Activated gamma-delta T cell treated with anti-CD3 and anti-CD28 coated beads, Interleukin-2, amount 50 U/mL, for 16 hours (primary cell): ENCODE measurements at places on chromosomes 4 and X.

DNA sequence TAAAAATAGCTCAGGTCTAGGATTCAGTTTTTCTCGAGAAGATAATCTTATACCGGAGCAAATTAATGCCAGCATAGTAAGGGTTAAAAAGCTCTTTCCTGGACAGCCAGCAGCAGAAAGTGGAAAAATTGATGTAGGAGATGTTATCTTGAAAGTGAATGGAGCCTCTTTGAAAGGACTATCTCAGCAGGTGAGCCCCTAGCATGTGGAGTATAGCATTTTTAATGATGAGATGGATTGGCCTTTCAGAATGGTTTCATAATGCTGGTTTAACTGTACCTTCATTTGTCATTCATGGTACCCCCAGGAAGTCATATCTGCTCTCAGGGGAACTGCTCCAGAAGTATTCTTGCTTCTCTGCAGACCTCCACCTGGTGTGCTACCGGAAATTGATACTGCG lies 79.4 kb downstream of the SLC10A6 start:
- DNase-seq = no peak

GRCh38 chrX:67604979-67605703 lies 61.3 kb downstream of the AR start:
- no peak for DNase-seq

GRCh38 chr4:166972071-166972470 lies 262.2 kb downstream of the SPOCK3 start:
- no peak for DNase-seq

- DNase-seq = no peak
Measured at GRCh38 chrX:121122332-121122731, 74.9 kb downstream of the GLUD2 start.

- no peak for DNase-seq
Measured at GRCh38 chr4:78937837-78938236, 1.4 kb downstream of the PAQR3 start.

DNA sequence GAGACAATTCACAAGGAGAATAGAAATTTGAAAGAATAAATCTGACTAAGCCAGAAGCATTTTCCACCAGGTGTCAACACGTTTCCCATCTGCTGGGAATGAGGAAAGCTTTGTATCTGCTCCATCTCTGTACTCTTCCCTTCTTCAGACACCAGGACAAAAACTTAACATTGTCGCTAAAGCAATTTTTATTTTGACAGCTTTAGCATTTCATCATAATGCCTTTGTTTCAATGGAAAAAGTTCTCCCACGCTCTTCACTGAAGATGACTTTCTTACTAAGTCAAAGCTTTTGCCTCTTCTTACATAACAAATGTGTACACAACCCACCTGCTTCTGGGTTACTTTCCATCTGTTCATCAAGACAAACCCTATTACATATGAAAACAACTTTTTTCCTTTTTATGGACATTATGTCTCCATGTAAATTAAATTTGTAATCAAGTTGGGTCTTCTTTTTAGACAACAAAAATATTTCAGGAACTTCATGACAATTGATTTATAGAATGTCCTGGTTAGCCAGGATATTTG lies 141.7 kb upstream of the GUCY1A1 start:
- no peak for DNase-seq

DNA sequence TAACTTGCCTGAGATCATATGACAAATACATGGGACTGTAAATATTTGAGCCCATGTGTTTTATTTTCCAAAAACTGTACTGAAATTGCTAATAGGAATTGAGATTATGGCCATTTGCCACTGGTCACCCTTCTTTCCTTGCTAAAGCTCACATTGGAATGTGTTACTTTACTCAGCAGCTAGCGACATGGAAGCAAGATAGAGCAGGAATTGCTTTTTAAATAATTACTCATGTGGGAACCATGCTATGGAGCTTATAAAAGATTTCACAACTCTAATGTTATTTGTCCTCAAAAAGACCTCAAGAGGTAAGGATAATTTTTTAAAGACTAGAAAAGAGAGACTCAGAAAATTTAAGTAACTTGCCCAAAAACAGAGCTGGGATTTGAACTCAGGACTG lies 48.8 kb upstream of the AFAP1 start:
- no peak for DNase-seq

GRCh38 chrX:66053414-66053813 lies 13.5 kb upstream of the VSIG4 start:
- no peak for DNase-seq

DNA sequence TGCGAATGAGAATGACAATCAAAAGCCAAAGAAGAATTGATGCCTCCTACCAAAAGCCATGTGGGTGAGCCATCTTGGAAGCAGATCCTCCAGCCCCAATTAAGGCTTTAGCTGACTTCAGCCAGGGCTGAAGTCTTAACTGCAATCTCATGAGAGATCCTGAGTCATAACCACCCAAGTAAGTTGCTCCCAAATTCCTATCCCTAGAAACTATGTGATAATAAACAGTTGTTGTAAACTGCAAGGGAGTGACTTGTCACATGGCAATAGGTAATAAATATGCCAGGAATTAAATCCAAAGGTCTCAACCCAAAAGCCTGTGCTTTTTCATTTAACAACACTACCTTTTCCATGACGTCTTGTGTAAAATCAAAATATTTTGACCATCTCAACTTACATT lies 154.2 kb upstream of the TBL1X start:
- no peak for DNase-seq

GRCh38 chr4:175054980-175055379 lies 136.8 kb downstream of the ADAM29 start:
- no peak for DNase-seq

DNA sequence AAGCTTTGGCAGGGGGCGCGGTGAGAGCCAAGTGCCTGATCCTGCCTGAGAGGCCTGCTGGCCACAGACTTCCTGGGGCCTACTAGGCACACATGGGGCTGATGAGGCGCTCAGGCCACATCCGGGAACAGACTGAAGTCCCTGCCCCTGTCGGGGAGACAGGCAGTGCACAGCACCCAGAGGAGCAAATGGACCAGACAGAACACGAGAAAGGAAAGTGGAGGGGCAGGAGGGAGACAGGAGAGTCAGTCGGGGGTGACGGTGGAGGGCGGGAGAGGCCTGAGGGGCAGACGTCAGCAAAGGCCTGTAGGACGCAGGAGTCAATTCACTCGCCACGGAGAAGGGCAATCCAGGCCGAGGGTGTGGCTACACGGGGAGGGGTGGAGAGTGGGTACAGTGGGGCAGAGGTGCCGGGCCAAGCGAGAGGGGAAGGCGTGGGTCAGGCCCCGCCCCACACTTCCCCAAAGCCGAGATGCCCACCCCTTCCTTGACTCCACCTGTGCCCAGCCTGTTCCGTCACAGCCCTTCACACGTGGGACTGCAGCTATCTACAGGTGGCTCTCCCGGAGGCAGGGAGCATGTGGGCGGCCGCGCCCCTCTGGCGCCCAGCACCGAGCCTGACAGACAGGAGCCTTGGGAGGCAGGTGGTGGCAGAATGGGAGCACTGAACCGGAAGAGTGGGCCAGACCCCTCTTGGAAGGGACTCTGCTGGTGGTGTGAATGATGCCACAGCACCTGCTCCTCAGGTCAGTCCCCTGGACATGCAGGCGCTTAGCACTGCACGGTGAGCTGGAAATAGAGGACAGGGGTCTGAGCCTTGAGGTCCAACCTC lies 20.5 kb downstream of the NOP14 start:
- no peak for DNase-seq

DNA sequence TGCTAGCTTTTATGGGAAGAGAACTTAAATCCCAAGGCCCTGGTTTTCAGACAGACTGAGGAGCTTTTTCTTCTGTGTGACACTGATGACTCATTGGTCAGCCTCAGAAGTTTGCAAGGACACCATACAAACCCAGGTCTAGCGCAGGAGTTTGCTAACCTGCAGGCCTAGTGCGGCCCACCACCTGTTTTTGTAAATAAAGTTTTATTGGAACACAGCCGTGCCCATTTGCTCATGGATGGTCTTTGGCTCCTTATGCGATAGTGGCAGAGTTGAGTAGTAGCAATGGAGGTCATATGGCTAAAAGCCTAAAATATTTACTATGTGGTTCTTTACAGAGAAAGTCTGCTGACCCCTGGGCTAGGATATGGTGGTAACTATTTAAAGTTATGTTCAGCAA lies 98.3 kb downstream of the STOX2 start:
- DNase-seq = no peak

DNA sequence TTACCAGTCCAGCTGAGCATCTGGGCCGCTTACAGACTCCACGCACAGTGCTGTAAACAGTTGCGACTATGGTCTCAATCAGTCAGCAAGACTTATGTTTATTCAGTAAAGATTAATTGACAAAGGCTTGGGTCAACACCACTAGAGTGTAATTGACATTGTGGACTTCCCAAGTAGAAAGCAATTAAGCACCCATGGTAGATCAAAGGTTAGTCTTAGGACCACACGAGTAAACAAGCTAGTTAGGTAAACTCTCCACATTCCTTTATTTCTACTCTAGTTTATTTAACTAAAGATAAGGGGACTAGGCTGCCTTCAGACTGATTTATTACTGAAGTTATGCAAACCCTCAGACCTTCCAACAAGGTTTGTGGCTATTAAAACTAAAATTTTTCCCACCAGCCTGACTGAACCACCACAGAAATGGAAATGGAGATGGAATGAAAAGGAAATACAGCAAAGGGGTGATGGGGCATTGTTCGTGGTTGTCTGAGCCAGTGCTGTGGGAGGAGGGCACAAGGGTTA lies 44.2 kb downstream of the MTHFD2L start:
- no peak for DNase-seq

GRCh38 chr4:100576570-100576969 lies 58.7 kb upstream of the EMCN start:
- no peak for DNase-seq

- peak; percentile 28 for DNase-seq
Measured at GRCh38 chrX:9464435-9465371, at the start of gene TBL1X. Gene TBL1X (plus strand): TSS chrX:9465058. CDS start chrX:9653587, 188,529 bp downstream.

DNA sequence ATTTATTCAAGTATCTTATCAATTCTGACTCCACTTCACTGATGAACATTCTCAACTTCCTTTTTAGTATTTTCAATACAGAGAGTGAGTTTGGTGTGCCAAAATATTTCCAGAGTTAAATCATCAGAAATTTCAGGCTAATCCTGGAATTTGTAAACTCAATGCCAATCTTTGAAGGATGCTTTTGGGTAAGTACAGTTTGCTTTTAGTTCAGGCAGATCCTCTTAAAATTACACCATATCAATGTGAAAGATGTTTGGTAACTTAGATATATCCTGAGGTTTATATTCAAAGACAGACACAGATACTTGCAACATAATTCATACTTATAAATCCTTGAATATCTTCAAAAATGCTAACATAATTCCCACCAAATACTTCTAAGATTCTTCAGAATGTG lies 76.0 kb upstream of the FAM47B start:
- no peak for DNase-seq

DNA sequence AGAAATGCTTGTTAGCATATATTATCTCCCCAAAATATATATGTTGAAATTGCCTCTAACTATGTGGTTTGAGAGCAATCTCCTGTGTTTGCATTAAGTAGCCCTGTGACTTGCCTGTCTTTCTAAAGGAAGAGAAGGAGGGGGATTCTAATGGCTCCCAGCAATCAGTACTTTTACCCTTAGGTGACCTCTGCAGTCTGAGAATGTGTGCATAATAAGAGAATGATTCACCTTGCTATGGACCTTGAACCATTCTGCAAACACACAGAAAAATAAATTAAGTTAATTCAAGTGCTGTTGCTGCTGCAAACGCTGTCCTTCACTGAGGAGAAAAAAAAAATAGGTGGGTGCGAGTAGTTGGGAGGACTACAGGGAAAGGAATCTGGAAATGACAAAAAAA lies 322.2 kb downstream of the IQCM start:
- DNase-seq = no peak

DNA sequence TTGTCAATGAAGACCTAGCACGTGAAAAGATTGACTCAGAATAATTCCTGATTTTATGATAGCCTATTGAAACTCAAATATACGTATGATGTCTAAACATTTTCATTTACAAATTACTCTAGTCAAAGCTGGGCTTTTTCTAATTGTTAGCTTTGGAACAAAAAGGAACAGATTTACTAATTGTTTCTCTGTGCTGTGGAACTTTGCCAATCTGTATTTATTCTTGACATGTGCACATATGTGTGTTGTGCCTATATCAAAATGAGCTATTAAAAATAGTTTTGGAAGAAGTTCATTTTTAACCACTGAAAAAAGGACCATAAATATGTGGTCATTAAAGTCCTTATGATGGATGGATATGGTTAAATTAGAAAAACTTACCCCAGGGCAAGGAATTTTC lies 85.4 kb upstream of the PACRGL start:
- no peak for DNase-seq

DNA sequence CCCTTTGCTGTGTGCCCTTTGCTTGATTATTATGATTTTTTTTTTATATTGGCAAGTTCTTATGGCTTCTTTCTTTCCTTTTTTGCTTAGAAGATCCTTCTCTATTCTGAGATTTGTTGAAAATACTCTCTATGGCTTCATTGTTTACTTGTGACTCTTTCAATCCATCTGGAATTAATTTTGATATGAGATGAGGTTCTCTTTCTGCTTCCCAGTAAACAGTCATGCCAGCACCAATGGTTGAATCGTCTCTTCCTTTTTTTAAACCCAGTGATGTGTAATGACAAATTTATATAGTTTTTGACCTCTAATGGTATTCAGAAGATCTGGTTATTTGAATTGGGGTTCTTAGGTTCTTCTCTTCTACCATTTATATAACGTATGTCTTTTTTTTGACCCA lies 121.8 kb downstream of the ARHGAP10 start:
- no peak for DNase-seq

GRCh38 chrX:9557091-9557490 lies 92.2 kb downstream of the TBL1X start:
- no peak for DNase-seq

- no peak for DNase-seq
Measured at GRCh38 chr4:84680956-84681355, 98.0 kb downstream of the CDS1 start.

DNA sequence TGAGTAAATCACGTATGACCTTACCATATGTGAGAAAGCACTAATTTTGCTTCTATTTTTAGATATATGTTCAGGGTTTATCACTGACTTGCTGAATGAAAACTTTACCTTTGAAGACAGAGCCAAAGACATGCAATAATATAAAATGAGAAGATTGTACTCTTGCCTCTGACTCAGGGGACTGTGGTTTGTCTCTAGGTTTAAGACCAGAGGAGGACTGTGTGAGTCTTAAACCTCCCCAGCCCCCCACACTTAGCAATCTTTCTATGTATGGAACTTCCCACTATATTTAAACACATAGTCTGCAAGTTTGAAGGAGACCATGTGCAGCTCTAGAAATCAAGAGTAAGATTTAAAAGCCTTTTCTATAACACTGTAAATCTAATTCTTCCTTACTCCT lies 368.7 kb upstream of the FAM241A start:
- no peak for DNase-seq

DNA sequence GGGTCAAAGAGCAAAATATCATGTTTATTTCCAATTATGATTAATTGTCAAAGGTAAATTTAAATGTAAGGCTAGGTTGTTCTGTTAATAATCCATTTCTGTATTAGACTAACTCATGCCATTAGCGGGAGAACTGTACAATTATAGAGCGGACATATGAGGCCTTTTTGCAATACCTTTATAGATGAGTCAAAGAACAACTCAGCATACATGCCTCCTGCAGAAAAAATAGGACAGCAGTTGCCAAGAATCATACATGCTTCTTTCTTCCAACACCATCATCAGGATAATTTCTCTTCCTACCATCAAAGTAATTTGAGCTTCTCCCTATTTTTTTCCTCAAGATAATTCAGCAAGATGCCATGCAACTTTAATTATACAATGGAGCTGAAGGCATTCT lies 917.8 kb downstream of the ADGRL3 start:
- no peak for DNase-seq
